B cell (primary cell): ENCODE measurements at places on chromosomes 3 and 15. TPM values are rescaled to one million over a fixed set of nuclear protein-coding genes. Genes with fewer than 3 reads are reported as not detected.

GOLGA6L7 gene
- not detected in 2 replicates for polyA plus RNA-seq

BCL2A1 gene
- polyA plus RNA-seq: 34.0 and 49.2 TPM in 2 replicates

HSPBAP1 gene
- polyA plus RNA-seq: 23.0 and 35.9 TPM in 2 replicates

DNA sequence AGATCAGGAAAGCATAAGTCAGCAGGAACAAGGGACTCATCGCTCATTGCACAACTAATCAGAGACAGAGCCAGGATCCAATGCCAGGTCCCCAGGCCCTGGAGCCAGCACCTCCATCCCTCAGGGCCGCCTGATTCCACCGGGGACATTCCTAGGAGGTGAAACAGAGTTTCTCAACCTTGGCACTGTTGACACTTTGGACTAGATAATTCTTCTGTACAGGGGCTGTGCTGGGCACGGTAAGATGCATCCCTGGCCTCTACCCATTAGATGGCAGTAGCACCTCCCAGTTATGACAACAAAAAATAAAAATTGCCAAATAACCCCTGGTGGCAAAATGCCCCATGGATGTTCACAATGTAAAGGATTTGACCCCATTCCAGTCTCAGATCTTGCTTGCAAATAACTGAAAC lies 127.7 kb downstream of the MTHFS start:
- peak; percentile 6 for DNase-seq

- DNase-seq: no peak
Measured at GRCh38 chr3:42489116-42489936, 13.1 kb upstream of the VIPR1 start.

DNA sequence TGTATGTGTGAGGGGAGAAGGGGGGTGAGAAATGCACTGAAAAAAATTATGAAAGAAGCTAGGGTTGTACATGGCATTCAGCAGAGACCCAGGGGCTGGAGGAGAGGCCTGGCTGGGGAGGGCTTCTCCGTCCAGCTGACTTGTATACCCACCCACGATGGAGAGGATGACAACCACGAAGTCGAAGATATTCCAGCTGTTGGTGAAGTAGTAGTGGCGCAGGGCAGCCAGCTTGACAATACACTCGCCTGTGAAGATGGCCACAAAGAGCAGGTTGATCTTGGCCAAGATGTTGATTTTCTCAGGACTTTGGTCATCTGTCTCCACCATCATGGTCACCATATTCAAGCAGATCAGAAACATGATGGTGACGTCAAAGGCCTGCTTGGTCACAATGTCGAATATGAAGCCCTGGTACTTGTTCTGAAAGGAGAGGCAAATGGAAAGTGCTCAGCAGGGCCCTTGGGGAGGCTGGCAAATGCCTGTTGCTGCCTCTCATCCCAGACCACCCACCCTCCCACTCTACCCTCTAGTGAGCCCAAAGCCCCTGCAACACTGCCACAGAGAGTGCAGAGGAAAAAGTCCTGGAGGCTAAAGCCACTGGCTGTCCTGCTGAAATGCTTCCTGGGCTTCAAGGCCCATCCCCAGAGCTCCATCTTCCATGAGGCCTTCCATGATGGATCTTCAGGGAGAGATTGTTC lies 58.1 kb downstream of the EXOG start:
- DNase-seq: no peak

GRCh38 chr3:105119801-105120340 lies 246.8 kb upstream of the ALCAM start:
- DNase-seq: no peak

DNA sequence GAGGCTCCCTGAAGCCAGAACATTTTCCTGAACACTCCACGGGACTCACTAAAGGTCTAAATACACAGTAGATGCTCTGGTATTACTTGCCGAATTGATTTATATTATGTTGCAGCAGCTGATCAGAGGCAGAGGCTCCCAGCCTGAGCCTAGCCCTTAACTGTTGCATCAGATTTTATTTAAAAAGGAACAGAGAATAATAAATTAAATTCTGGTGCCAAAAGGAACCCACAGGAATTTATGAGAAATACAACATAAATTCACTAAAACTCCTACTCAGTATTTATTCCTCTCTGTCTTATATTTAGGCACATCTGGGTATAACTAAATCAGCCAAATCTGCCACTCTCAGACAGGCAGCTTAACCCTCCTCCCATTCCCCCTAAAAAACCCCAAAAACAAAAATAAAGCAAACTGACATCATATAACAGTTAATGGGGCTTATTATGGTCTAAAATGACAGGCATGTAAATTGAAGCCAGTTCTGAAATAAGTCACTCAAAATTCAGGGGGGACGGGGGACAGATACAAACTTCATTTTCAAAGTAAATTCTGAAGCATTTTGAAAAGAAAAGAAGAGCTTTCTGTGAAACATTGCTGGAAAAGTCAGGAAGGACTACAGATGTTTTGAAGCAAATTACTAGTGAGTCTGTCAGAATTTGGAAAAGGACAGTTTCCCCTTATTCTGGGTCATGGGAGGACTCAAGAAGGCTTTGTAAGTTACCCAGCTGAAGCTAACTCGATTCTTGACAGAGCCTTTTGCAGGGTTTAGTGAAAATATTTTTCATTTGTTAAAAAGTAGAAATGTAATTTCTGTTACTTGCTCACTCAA lies 53.8 kb upstream of the CORO2B start:
- no peak for DNase-seq

- no peak for DNase-seq
Measured at GRCh38 chr3:132549890-132550578, 47.0 kb upstream of the ACKR4 start.

- DNase-seq: no peak
Measured at GRCh38 chr3:154285221-154285620, 39.1 kb downstream of the DHX36 start.
